ENCODE measurements at places on chromosomes 12 and 14.

- DNase-seq: no peak
Observed at GRCh38 chr14:105030836-105031396, 10.0 kb upstream of the CDCA4 start.

GRCh38 chr14:68586896-68587751 is 205.7 kb downstream of the ZFP36L1 start:
- no peak for DNase-seq

GRCh38 chr14:89386212-89386886 is 30.7 kb downstream of the FOXN3 start:
- no peak for DNase-seq

GRCh38 chr14:31897581-31898186 is 179.4 kb upstream of the ARHGAP5 start:
- no peak for DNase-seq

DNA sequence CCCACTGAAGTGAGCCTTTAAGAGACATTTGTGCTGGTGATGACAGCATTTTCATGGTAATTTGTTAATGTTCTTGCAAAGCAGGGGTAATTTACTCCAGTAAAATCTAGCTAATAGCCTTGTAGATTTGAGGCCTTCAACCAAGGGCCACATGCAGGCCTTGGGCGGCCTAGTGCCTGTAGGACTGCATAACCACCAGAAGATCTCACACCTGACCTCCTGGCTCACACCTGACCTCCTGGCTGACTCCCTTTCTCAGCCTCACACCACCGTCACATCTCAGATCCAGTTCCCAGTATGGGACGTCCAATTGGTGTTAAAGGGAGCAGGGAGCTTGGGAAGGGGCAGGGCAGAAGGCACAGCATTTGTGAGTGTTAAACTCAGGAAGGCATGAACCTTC is 26.9 kb downstream of the C12orf42 start:
- DNase-seq: no peak

GRCh38 chr14:76918256-76918781 is 92.1 kb downstream of the LRRC74A start:
- peak; percentile 80 for DNase-seq

DNA sequence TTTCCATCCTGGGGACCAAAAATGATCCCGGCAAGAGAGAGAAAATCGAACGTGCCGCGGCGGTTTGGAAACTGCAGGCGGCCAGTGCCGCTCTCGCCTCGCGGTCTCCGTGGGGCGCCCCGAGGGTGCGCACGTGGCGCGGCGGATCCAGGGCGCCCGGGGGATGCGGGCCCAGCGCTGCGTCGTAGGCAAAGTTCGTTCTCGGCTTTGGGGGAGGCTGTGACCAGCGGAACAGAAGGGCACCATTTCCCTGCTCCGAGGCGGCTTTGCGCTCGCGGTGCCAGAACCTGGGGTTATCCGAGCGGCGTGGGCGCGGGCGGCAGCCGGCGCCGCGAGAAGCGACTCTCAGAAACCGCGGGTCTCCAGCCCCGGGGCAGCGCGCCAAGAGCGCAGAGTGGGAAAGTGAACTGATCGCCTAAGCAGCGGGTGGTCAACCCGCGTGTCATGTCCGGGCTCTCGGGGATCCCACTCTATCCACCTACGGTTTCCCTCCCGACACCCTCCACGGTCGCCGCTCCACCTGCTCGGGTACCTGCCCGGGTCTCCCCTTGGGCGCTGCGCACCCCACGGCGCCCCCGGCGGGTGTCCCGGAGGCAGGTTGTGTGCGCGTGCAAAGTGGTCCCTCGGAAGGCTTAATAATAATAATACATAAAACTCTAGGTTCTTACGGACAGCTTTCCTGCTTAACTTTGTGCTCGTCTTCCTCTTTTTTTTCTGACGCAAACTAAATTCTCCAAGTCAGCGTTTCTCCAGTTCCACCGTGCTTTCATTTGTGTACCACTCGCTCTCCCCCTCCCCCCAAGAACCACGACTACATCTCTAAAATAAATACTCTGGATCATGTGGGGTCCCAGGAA is 1.2 kb downstream of the ESRRB start:
- DNase-seq: no peak

DNA sequence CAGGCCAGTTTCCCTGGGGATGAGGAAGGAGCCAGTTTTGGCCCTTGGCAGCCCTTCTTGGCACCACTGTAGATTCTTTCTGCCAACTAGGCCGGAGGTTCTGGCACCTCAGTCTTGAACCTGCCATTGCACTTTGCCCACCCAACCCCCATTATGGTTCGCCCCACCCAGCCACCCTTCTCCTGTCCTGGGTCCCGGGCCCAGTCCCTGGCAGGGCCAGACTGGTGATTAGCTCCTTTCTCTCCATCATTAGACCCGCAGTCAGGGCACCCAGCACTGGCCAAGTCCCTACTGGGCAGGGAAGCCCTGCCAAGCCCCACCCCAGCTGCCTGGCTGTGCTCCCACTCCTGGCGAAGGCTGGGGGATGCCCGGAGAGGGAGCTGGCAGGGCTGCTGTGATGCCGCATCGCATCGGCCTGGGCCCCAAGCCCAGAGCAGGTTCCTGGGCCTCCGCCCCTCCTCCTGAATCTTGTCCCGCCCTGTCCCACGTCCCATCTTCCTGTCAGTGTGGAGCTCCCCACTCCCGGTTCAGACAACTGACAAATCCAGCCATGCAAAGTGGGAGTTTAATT is 9.8 kb downstream of the FAM222A start:
- no peak for DNase-seq

DNA sequence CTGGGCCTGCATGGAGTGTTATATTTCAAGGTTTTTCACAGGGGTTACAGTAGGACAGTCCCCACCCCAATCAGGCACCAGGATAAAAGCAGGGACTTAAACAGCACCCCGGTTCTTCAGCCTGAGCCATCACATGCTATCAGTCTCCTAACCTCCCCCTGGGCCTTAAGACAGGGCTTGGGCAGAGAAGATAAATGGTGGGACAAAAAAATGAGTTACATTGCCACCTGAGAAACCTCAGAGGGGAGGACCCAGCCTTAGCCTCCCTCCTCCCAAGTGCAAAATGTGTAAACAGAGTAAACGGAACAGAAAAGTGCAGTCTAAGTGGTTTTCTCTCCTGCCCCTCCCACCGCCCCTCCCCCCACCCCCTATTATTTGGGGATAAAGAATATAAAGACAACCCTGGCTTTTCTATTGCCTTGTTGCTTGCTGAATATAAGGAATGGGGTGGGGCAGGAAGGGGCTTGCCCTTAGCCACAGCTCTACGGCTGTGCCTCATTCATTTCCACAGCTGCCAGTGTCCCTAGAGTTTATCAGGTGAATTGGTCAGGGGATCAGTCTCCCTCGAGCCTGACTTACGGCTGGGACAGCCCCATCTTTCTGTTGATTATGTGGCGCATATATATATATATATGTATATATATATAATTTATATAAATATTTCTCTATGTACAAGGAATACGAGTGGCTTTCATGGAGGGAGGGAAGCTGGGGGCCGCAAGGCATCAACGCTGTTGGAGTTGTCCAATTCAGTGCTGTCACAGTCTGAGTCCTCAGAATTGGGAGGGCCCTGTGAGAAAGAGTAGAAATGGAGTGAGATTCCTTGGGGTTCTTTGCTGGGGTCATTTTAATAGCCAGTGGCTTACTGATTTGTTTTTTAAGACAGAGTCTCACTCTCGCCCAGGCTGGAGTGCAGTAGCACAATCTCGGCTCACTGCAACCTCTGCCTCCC is 18.5 kb downstream of the MAP3K12 start:
- no peak for DNase-seq

- DNase-seq: no peak
Observed at GRCh38 chr14:93956514-93957332, 19.6 kb downstream of the ASB2 start.

GRCh38 chr12:2509137-2509536 is 285.6 kb upstream of the FKBP4 start:
- no peak for DNase-seq

GRCh38 chr12:92208613-92209121 is 63.0 kb upstream of the BTG1 start:
- DNase-seq: peak; percentile 10

DNA sequence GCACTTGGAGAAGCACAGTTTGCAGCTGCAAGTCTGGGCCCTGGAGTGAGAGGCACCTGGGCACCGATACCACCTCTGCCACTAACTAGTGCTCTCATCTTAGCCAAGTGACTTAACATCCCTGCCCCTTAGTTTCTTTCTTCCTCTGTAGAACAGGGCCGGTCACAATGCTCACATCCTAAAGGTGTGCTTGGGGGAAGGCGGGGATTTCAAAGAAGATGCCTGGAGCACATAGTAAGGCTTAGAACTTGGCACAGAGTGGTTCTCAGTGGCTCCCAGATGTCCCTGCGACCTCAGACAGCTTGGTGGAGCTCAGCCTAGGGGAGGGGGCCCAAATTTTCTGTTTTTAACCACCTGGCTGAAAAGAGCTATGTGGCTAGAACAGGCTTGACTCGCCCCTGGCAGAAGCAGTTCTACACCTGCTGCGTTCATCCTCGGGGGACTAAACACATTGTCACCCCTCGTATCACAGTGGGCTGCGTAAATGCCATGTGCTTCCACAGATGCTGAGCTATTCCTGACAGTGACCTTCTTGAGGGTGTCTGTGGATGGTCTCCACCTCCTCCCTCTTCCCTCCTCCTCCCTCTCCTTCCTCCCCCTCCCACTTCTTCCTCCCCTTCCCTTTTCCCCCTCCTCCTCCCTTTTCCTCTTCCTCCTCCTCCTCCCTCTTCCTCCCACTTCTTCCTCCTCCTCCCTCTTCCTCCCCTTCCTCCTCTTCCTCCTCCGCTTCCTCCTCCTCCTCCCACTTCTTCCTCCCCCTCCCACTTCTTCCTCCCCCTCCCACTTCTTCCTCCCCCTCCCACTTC is 112.1 kb downstream of the PHETA1 start:
- no peak for DNase-seq

GRCh38 chr12:125201940-125202339 is 136.7 kb downstream of the AACS start:
- no peak for DNase-seq

GRCh38 chr12:120651821-120652220 is 11.4 kb downstream of the CABP1 start:
- DNase-seq: no peak

DNA sequence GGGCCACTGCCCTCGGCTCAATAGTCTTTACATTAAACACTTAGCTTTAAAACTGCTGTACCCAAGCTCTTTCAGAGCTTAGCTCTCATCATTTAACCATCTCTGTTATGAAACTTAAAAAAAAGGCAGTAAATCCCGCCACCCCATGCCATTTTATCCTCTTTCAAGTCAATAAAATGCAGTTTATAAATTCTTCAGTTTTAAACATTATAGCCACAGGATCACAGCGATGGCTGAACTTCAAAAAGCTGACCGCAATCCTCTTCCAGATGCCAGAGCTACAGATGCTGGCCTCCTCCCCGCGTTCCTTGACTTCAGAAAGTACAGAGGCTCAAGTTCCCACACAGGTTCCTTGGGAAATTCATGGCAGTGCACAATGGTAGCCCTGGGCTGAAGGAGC is 4.2 kb downstream of the OR10G3 start:
- peak; percentile 8 for DNase-seq

- no peak for DNase-seq
Observed at GRCh38 chr14:97638864-97639263, 841.7 kb downstream of the VRK1 start.

DNA sequence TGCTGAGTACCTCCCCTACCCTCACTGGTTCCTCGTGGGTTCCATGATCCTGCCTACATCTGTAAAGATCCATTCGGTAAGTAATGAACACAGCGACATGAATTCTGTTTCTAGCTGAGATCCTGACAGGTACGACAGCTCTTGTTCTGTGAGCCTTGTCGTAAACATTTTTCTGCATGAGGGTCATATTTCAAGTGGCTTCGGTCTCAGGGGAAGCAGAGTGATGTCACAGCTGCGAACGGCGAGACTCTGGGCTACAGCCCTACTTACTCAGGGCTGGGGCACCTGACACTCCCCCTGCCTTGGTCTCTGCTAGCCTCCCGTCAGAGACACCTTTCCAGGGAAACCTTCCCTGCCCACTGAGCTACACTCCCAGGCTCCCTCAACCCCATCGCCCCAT is 85.8 kb downstream of the RBM19 start:
- DNase-seq: no peak

- no peak for DNase-seq
Observed at GRCh38 chr12:41507286-41507685, 319.2 kb downstream of the PDZRN4 start.

- DNase-seq: no peak
Observed at GRCh38 chr12:10719482-10719881, 3.6 kb downstream of the YBX3 start.

DNA sequence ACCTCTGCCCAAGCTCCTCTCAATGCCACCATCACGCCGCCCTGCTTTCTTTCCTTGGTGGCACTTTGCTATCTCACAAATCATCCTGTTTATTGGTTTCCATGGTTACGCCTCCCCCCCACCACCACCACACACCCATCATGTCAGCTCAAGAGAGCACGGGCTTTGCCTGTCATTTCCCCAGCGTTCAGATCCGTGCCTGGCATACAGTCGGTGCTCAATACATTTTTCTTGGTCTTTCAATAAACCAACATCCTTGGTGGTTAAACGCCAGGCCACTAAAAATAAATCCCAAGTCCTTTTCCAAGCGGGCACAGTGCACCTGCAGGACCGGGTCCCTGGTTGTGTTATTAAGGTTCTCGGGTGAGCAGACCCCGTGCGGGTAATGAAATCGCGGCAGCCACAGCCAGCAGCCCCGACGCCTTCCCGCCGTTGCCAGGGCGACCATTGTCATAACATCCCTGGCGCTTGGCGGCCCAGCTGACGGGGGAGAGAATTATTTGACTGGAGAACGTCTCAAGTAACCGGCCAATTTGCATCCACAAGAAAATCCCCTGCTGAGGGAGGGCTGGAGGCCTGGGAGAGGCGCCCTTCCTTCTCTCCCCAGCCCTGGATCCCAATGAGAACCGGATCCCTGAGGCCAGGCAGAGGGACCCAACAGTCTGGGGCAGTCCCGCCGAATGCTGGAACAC is 92.9 kb downstream of the KSR2 start:
- peak; percentile 40 for DNase-seq

GRCh38 chr12:65895759-65896656 is 71.7 kb downstream of the HMGA2 start:
- DNase-seq: peak; percentile 54

- DNase-seq: no peak
Observed at GRCh38 chr12:100724071-100724470, 70.5 kb upstream of the ANO4 start.

- DNase-seq: no peak
Observed at GRCh38 chr12:6049587-6049986, 74.9 kb downstream of the VWF start.

All from EL (cell line).